Esophagus squamous epithelium (tissue), 5 donors: ENCODE measurements at places on chromosomes 5 and 9.

- peak overlapping the region; percentile 51 for H3K27ac ChIP-seq
- no peak for DNase-seq
- no peak overlapping the region for H3K4me3 ChIP-seq
Observed at GRCh38 chr5:159894149-159894720, 22.0 kb upstream of the ADRA1B start.

DNA sequence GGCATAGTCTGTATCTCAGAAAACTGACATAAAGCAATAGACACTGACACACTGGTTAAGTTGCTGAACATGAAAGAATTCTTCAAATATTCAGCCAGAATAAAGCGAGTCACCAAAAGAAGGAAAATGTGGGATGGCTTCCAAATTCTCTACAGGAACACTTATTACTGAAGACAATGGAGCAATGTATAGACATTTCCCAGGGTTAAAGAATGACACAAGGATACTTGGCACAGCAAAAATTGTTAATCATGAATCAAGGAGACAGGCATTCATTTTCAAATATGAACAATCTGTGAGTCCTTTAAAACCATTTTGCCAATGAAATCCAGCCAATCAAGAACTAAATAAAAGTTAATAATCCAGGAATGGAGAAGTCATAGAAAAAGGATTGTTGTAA is 92.5 kb downstream of the MTX3 start:
- no peak overlapping the region for H3K27ac ChIP-seq
- DNase-seq = no peak
- H3K36me3 ChIP-seq = no peaks in the 10 kb centered on the region

GRCh38 chr5:143338658-143339366 is 64.7 kb downstream of the NR3C1 start:
- H3K27me3 ChIP-seq = no peaks in the 10 kb centered on the region
- peaks cover 30% of the 10 kb centered on the region for H3K4me1 ChIP-seq
- no peak overlapping the region for H3K27ac ChIP-seq
- H3K4me3 ChIP-seq = no peak overlapping the region
- no peaks in the 10 kb centered on the region for H3K36me3 ChIP-seq

DNA sequence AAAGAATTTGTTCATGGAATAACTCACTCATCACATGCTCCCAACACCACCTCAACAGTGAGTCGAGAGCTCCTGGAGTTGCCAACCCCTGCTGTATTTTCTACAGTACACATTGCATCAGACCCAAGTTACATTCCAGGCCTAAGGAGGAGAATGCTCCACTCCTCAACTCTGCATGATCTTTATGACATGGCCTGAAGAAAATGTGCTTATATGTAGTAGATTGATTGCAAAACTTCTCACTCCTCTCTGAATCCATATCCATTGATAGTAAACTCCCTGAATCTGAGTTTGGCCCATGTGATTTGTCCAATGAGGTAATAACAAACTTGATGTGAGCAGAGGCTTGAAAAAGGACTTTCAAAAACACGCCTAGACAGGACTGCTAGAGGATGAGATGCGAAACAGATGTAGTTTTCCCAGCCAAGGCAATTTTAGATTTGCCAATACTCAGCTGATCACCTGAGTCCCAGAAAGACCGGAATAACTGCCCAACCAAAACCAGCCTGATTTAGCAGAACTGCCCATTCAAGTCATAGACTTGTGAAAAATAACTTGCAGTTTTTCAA is 29.0 kb upstream of the PAPPA start:
- peaks cover 8% of the 10 kb centered on the region for H3K4me1 ChIP-seq
- no peak for DNase-seq
- no peak overlapping the region for H3K4me3 ChIP-seq
- no peaks in the 10 kb centered on the region for H3K27me3 ChIP-seq
- no peaks in the 10 kb centered on the region for H3K36me3 ChIP-seq

- no peaks in the 10 kb centered on the region for H3K36me3 ChIP-seq
- H3K4me1 ChIP-seq = no peaks in the 10 kb centered on the region
- no peaks in the 10 kb centered on the region for H3K27me3 ChIP-seq
- DNase-seq = no peak
Observed at GRCh38 chr5:126884269-126884819, 107.4 kb downstream of the LMNB1 start.

DNA sequence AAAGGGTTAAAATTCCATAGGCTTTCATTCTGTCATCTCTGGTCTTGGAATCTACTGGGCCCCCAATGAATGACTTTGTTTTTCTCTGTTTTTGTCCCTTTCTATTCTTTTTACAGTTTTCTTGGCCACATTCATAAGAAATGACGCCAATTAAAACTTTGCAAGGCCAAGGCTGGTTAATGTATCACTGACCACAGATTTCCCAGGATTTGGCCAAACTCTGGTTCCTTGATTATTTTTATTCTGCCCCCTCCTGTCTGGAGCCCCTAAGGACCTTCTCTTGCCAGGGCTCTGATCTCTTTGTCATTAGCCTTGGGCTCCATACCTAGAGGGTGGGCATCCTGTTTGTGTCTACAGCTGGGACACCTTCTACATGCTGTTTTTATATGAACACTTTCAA is 388.9 kb upstream of the PAPPA start:
- H3K27me3 ChIP-seq = no peaks in the 10 kb centered on the region
- DNase-seq = no peak
- no peak overlapping the region for H3K4me3 ChIP-seq

GRCh38 chr5:122545986-122546385 is 228.9 kb upstream of the SNX2 start:
- H3K27ac ChIP-seq = no peak overlapping the region
- DNase-seq = no peak
- H3K36me3 ChIP-seq = no peaks in the 10 kb centered on the region
- H3K4me1 ChIP-seq = no peaks in the 10 kb centered on the region
- H3K4me3 ChIP-seq = no peak overlapping the region

DNA sequence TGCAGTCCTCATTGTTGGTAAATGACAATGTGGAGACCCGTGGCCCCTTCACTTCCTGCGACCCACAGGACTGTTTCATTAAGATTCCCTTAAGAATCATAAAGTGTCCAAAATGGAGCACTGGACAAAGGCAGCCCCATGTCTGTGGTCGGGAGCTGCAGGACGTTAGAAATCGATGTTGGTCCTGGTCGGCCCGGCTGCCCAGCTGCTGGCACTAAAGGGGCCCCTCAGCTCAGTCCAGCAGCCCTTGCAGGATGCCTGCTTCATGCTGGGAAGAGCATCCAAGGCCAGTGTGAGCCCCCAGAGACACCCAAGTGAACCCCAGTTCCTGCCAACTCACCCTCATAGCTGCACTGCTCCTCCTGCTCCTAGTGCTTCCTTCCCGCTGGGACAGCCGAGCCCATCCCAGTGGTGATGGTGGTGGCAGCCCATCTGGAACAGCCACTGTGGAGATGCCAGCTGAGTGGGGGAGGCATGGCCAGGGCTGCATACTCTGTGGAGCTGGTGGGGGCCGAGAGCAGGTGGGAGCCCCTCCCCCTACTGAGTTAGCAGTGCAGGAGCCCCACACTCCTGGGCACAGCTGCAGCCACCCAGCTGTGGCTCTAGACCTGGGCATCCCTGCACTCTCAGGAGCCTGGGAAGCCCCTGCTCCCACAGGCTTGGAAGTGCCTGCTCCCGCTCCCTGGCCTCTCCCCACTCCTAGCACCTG is 168.0 kb upstream of the IRX2 start:
- no peaks in the 10 kb centered on the region for H3K4me1 ChIP-seq
- no peak overlapping the region for H3K27ac ChIP-seq
- H3K36me3 ChIP-seq = no peaks in the 10 kb centered on the region
- no peak for DNase-seq

DNA sequence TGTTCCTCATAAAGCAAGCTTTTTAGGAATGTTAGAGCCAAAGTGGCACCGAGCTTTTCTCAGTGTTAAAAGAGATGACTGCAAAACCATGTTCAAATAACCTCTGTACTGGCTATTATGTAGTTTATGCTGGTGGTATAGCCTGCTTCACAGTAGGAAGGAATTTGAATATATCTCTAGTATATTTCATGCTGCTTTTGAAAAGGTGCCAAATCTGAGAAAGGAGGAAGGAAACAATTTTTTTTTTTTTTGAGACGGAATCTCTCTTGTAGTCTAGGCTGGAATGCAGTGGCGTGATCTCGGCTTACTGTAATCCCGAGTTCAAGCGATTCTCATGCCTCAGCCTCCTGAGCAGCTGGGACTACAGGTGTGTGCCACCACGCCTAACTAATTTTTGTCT is 13.5 kb downstream of the CREBRF start:
- H3K36me3 ChIP-seq = no peaks in the 10 kb centered on the region
- H3K27ac ChIP-seq = no peak overlapping the region
- H3K27me3 ChIP-seq = no peaks in the 10 kb centered on the region
- H3K4me1 ChIP-seq = no peaks in the 10 kb centered on the region

GRCh38 chr5:28408186-28408585 is 1369.8 kb upstream of the CDH9 start:
- no peak overlapping the region for H3K27ac ChIP-seq
- H3K4me3 ChIP-seq = no peak overlapping the region
- no peaks in the 10 kb centered on the region for H3K27me3 ChIP-seq
- H3K4me1 ChIP-seq = no peaks in the 10 kb centered on the region

- H3K27ac ChIP-seq = no peak overlapping the region
- peaks cover 12% of the 10 kb centered on the region for H3K4me1 ChIP-seq
Observed at GRCh38 chr9:83536332-83536731, 1.9 kb downstream of the FRMD3 start.

- H3K4me1 ChIP-seq = no peaks in the 10 kb centered on the region
- no peaks in the 10 kb centered on the region for H3K36me3 ChIP-seq
- no peak for DNase-seq
- no peak overlapping the region for H3K27ac ChIP-seq
- no peak overlapping the region for H3K4me3 ChIP-seq
Observed at GRCh38 chr9:26157411-26157810, 479.2 kb upstream of the TUSC1 start.

- H3K4me3 ChIP-seq = no peak overlapping the region
- no peaks in the 10 kb centered on the region for H3K36me3 ChIP-seq
- DNase-seq = no peak
- peaks cover under 1% of the 10 kb centered on the region for H3K4me1 ChIP-seq
- no peaks in the 10 kb centered on the region for H3K27me3 ChIP-seq
Observed at GRCh38 chr9:136249877-136250559, 4.4 kb upstream of the QSOX2 start.

GRCh38 chr5:135117590-135117989 is 83.6 kb upstream of the PITX1 start:
- peak overlapping the region; percentile 95 for H3K27ac ChIP-seq
- no peaks in the 10 kb centered on the region for H3K27me3 ChIP-seq
- DNase-seq = no peak
- no peaks in the 10 kb centered on the region for H3K36me3 ChIP-seq
- H3K4me1 ChIP-seq = peaks cover 42% of the 10 kb centered on the region

GRCh38 chr9:26781906-26782305 is 110.7 kb downstream of the CAAP1 start:
- no peak for DNase-seq
- no peaks in the 10 kb centered on the region for H3K27me3 ChIP-seq
- no peaks in the 10 kb centered on the region for H3K36me3 ChIP-seq
- no peaks in the 10 kb centered on the region for H3K4me1 ChIP-seq

- peak overlapping the region; percentile 97 for H3K4me3 ChIP-seq
- H3K36me3 ChIP-seq = no peaks in the 10 kb centered on the region
Observed at GRCh38 chr9:128554155-128554862, 1.9 kb downstream of the SPTAN1 start.

GRCh38 chr9:21985964-21986667 is 8.1 kb downstream of the CDKN2A start:
- peaks cover 100% of the 10 kb centered on the region for H3K27me3 ChIP-seq
- H3K4me3 ChIP-seq = no peak overlapping the region
- H3K36me3 ChIP-seq = no peaks in the 10 kb centered on the region
- no peak for DNase-seq

- DNase-seq = no peak
- peaks cover 90% of the 10 kb centered on the region for H3K4me1 ChIP-seq
- no peak overlapping the region for H3K4me3 ChIP-seq
- peak overlapping the region; percentile 60 for H3K27ac ChIP-seq
Observed at GRCh38 chr9:106869028-106869427, 6.1 kb downstream of the ZNF462 start.

GRCh38 chr5:78751872-78752271 is 103.3 kb upstream of the LHFPL2 start:
- DNase-seq = no peak
- no peaks in the 10 kb centered on the region for H3K36me3 ChIP-seq
- H3K4me3 ChIP-seq = no peak overlapping the region

DNA sequence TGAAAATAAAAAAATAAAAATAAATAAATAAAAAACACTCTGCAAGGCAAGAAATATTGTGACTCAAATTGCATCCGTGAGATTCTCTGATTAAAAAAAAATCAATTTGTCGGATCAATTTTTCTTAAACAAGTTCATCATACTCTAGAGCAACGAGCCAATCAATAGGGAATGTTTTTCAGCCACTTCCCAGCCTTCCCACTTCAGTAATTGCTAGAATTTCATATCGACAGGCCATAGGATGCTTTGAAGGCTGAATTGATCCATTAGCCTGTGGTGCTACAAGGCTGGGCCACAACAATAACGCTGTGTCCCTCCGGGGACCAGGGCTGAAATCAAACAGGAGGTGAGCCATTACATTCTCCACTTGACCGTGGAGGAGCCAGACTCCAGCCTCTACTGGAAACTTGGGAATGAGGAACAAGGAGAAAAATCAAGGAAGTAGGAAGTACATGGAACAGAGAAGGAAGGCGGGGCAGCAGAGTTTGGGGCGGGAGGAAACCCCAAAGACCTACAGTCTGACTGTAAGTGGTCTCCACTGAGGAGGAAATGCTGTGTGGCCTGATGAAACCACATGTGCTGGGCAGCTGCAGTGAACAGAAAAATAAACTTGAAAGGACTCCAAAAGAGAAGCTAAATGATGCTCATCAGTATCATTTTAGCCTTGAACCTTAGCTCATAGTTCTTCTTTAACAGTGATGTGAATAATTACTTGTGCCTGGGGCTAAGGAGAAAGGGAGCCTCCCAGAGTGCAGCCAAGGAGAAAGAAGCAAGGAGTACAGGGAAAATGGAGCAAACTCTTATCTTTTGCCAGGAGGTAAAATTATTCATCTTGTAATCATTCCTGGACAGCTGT is 308.6 kb downstream of the TLE1 start:
- no peaks in the 10 kb centered on the region for H3K4me1 ChIP-seq
- no peak overlapping the region for H3K27ac ChIP-seq
- no peak for DNase-seq
- H3K4me3 ChIP-seq = no peak overlapping the region
- H3K36me3 ChIP-seq = no peaks in the 10 kb centered on the region
- H3K27me3 ChIP-seq = no peaks in the 10 kb centered on the region

GRCh38 chr5:149322518-149322917 is 22.8 kb upstream of the GRPEL2 start:
- no peaks in the 10 kb centered on the region for H3K27me3 ChIP-seq
- no peak for DNase-seq
- peaks cover 12% of the 10 kb centered on the region for H3K36me3 ChIP-seq
- H3K4me3 ChIP-seq = no peak overlapping the region
- H3K27ac ChIP-seq = peak overlapping the region; percentile 47
- peaks cover 5% of the 10 kb centered on the region for H3K4me1 ChIP-seq

GRCh38 chr9:99193466-99193821 is 28.3 kb downstream of the ALG2 start:
- no peak for DNase-seq
- H3K4me1 ChIP-seq = no peaks in the 10 kb centered on the region
- H3K36me3 ChIP-seq = no peaks in the 10 kb centered on the region
- no peak overlapping the region for H3K4me3 ChIP-seq
